ENCODE measurements at places on chromosomes 7 and 10.
A peak's percentile ranks its signal among the peaks of the same experiment; 100 is the strongest.

DNA sequence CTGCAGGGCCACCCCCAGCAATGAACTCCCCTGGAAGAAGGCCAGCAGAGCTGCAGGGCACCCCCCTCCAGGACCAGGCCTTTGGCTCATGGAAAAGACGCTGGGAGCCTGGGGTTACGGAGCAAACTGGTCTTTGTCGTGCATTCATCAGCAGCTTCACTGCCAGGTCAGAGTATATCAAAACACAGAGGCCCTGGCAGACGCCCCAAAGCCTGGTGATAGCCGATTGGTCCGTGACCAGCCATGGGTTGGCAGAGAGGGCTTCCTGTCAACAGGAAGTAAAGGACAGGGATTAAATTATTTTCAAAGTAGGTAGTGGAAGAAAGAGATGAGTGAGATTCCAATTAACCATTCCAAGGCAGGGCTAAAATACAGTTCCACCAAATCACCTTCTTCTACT lies 9.0 kb downstream of the PRKAG2 start:
- no peak for DNase-seq

DNA sequence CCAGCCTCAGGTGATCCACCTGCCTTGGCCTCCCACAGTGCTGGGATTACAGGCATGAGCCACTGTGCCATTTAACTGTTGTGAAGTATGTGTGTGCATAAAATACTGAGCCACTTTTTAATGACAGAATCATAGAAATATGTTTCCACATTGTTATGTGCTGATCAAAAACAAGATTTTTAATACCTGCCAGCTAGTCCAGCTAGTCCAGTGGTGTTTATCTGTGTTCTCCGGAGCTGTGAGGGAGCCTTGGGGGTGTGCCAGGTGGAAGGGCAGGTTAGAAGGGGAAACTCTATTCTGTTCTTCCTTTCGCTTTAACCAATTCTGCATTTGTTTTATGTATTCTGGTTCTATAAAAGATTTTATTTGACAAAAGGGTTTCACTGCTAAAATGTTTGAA lies 7.0 kb downstream of the FAM221A start:
- no peak for DNase-seq

- no peak for DNase-seq
Observed at GRCh38 chr10:19247843-19248242, 199.2 kb downstream of the MALRD1 start.

- DNase-seq: no peak
Observed at GRCh38 chr10:33935350-33935749, 600.9 kb upstream of the NRP1 start.

- DNase-seq: peak; percentile 39
Observed at GRCh38 chr10:14487488-14487883, 156.8 kb upstream of the FRMD4A start.

DNA sequence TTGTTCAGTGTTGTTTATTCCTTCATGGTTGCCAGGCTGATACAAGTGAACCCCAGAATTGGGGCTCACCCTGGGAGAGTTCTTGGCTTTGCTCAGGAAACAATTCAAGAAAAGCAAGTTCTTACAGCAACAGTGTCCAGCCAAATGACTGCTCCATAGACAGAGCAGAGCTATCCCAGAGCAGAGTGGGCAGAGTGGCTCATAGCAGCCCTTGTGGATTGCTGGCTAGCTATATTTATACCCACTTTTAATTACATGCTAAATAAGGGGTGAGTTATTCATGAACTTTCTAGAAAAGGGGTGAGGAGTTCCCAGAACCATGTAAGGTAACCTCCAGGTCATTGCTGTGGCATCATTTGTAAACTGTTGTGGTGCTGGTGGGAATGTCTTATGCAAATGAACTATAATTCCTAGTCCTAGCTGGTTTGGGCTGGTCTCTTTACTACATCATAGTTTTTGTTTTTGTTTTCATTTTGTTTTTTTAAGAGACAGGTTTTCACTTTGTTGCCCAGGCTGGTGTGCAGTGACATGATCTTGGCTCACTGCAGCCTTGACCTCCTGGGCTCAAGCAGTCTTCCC lies 59.9 kb upstream of the HBP1 start:
- DNase-seq: no peak

DNA sequence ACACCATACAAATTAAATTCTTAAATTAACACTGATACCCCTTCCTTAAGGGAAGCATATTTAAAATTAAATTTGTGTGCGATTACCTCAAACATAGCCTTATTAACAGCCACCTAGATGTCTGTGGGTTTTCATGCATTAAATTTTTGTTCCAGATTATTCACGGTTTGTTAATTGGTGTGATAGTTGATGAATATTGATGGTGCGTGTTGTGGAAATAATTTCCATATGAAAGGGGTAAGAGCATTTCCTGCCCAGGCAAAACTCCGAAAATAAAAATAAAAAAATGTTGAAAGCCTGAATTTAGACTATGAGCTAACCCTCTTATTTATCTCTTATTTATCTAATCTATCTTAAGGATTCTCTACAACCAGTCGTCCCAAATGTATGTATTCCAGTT lies 679.3 kb upstream of the CELF2 start:
- no peak for DNase-seq

GRCh38 chr10:244227-244626 lies 109.0 kb downstream of the ZMYND11 start:
- DNase-seq: no peak

- DNase-seq: no peak
Observed at GRCh38 chr10:103837370-103838069, 17.9 kb downstream of the SH3PXD2A start.

- DNase-seq: no peak
Observed at GRCh38 chr10:809671-810350, 120.3 kb upstream of the DIP2C start.

- DNase-seq: no peak
Observed at GRCh38 chr7:2280424-2280823, 33.8 kb downstream of the SNX8 start.

DNA sequence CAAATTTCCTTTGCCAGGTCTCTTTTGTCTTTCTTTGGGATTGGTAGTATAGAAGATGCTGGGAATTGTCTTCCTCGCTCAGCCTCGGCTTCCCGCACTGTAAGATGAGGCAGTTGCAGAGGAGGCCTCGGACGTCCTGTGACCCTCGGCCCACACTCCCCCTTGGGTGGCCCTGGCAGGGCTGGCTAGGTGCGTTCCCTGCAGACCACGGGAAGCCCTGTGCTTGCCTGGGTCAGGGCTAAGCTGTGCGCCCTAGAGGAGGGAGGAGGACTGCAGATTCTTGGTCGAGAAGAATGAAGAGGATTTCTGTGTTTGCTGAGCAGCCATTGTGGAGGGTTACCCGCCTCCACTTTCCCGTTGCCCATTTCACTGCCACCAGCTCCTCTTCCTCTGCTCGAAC lies 42.8 kb downstream of the WIPI2 start:
- no peak for DNase-seq
